SJCRH30 (cell line): ENCODE measurements at places on chromosomes 6 and 20. TPM values are rescaled to one million over a fixed set of nuclear protein-coding genes. Genes with fewer than 3 reads are reported as not detected.

DNA sequence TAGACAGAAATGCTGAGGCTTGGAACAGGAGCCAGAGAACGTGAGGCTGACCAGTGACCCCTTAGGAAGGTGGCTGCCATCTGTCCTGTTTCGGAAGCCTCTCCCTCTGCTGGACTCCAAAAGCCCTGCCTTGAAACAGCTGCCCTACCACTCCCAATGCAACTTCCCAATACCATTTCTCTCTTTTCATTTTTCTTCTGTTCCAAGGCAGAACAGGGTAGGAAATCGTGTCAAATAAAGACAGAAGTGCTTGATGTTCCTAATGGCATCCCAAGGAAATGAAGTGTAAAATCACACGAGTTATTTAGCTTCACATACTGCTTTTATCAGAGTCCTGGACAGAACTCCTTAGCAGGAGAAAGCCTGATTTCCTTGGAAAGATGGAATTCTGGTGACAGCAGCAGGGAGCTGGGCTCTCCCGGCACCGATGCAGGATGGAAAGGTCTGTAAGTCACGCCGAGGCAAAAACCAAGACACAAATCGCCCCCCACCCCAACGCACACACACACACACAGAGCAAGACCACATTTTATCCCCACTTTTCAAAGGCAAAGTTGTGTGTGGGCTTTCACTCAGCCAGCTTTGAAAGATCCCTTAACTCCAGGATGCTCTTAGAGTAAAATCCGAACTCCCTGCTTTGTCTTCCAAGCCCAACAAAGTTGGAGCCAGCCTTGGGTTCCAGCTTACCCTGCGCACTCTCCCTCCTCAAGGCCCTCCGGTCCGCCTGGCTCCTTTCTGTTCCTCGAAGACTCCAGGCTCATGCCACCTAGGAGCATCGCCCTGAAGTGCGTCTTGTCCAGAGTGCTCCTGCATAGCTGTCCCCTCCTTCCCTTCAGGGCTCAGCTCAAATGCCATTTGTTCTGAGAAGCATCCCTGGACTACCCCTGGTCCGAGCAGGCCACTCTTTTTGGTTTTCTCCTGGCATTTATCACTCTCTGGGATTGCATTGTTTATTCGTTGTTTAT, 11.6 kb upstream of the STX16 start:
- DNase-seq, result no peak

DNA sequence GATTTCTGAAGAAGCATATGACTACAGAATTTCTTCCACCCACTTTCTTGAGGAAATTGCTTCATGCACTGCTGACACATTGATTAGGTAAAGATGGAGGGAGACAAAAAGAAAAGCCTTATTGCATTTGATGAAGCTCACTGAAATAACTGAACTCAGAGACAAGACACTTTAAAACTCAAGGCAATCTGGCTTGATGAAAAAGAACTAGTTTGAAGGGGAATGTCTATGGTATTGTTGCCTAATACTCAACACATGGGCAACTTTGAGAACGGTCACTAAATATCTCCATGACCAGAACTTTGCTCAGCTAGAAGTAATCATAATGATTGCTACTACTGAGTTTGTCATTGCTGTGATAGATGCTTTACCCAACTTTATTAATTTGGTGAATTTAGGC, 38.1 kb downstream of the HTR1B start:
- DNase-seq, result no peak

SOX18 gene
- 0.13 and 0.14 TPM in 2 replicates for total RNA-seq

SYNDIG1 gene
- total RNA-seq, result 0.05 TPM in 1 of 2 replicates, not detected in the other

DNA sequence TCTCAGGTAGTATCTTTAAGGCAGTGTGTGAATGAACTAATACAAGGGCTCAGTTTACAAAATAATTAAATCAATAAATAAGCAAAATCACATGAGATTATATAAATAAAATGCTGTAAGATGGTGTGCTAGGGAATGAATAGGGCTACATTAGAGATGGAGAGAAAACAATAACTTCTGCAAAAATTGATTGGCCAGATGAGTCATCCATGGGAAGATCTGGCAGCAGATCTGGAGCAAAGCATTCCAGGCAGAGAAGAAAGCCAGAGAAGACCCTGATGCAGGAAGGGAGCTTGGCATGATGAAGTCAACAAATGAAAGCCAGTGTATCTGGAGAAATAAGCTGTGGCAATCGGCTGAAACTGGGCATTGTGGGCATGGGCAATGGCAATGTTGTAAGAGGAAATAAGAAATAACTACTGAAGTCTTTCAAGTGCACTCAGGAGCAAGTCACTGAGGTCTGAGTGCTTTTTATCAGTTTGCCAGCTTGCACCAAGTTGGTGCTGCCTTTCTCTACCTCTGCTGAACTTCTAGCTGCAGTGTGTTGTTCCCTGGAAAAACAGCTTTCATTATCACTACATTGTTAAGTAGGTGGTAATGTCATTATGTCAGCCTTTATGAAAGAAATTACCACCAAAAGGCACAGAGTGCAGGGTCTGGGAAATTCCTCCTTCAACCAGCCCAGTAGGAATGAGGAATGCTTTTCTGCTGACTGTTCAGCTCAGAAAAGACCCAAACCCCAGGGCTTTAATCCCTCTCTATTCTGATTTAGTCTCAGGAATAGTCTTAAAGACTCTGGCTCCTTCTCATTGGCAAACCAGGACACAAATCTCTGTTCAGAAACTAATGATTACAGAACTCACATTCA, 231.6 kb downstream of the HTR1B start:
- no peak for DNase-seq

- no peak for DNase-seq
Observed at GRCh38 chr6:90249034-90249433, 47.6 kb downstream of the BACH2 start.

GRCh38 chr20:35595456-35595855, 20.2 kb upstream of the SPAG4 start:
- DNase-seq, result no peak

DNA sequence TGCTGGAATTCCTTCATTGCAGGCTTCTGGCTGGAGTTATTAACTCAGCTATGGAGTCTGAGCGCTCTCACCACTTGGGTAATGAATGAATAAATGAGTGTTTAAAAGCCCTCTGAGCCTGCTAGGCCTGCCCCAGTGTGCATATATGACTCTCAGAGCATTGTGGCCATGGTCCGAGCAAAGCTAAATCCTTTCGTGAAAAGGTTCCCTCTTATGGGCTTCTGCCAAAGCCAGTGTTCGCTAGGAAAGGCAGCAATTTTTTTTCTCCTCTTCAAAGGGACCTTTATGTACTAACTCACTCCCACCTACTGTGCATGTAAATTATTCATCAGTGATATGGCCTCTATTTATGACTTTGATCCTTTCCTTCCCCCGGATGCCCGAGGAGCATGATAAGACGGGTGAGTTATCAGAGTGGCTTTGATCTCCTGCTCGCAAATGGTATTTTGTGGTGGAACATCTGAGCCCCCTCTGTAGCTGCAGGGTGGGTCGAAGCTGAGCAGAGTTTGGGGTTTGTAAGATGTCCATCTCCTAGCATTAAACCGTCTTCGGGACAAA, 88.6 kb downstream of the LINC00237 start:
- DNase-seq, result no peak

DNA sequence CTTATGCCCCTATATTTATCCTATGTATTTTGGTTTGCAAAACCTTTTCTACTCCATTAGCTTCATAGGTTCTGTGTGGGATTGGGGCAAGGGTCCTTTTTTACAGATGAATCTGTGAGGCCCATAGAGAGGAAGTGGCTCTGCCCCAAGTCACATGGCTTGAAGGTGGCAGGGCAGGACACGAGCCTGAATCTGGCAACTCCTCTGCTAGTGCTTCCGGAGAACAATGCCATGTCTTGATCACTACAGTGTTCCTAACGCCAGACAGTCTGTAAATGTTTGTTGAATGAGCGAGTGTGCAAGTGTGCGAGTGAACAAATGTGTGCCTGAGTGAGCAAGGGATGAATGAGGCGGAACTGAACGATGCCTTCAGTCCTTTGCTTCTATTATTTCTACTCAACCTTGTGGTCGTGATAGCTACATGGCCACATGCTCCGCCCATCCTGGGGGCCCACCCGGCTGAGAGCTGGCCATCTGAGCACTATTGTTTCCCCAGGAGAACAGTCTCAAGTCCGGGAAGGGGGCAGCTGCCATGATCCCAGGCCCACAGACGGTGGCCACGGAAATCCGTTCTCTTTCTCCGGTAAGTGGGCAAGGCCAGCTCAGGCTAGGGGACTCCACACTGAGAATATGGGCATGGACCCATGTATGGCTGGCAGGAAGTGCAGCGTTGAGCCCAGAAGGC, 17.8 kb upstream of the AAR2 start:
- no peak for DNase-seq

BMP7 gene
- total RNA-seq, result 14.6 and 15.6 TPM in 2 replicates

DNA sequence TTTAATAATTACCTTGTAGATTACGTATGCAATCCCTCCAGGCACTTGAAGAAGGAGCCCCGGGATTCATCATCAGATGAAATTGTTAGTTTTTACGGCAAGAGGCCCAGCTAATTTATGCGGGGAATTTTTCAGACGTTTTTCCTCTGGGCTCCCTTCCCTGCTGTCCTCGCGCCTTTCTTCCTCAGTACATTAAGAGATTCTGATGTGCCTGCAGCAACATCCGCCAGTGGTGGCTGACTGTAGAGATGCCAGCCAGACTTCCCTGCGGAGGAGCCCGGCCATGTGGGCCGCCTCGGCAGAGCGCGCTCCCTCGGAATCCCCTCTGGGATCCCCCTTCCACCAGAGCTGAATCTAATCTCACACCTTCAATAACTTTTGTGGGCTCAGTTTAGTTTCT, 46.4 kb upstream of the POU3F2 start:
- DNase-seq, result peak; percentile 67

DYNLT2 gene
- 1.9 and 4.3 TPM in 2 replicates for total RNA-seq

CRISP2 gene
- total RNA-seq, result not detected in 2 replicates

DNA sequence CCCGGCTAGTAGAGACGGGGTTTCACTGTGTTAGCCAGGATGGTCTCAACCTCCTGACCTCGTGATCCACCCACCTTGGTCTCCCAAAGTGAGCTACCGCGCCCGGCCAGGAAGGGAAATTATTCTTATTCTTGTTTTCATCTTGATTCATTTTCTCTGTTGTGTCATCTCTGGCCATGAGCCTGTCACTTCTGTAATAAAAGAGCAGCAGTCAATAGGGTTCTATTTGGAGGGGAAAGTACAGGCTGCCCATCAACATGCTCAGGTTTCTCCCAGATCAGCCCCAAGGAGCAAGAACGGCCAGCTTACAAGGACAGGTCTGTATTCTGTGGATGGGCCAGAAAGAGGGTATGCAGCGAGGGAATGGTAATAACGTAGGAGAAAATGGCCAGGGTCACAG, 345.0 kb downstream of the PREX1 start:
- DNase-seq, result no peak

GRCh38 chr6:142350309-142350708, 48.5 kb downstream of the ADGRG6 start:
- no peak for DNase-seq

DNA sequence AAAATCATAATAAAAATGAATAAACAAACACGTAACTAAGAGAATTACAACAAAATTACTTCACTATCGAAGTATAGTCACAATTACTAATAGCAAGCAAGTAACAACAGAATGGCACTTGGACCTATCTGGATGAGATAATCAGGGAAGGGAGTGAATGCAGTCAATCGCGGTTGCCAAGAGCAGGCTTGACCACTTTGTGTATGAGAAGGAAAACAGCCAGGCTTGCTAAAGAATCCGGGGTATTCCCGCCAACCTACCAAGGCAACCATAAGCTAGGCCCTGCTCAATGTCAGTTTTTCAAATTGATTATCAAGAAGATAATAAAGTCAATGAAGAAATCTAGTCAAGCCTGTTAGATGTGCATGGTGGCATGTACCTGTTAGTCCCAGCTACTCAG, 39.7 kb downstream of the PXDC1 start:
- no peak for DNase-seq

- no peak for DNase-seq
Observed at GRCh38 chr6:36536873-36537547, 10.3 kb downstream of the STK38 start.

DNA sequence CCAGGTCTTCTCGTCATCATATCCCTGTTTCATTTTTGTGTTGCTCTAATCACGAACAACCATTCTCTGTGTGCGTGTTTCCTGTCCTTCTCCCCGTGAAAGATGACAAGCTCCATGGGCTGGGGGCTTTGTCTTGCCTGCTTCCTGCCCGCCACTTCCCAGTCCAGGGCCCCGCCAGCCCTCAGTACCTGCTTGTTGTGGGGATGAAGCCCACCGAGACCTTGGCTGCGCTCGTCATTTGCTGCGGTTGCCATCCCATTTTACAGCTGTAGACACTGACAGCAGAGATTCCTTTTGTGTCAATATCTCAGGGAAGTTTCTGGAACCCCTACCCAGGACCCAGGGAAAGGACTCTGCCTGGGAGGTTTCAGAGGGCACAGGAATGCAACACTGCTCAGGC, 40.3 kb upstream of the STX16 start:
- DNase-seq, result no peak

DNA sequence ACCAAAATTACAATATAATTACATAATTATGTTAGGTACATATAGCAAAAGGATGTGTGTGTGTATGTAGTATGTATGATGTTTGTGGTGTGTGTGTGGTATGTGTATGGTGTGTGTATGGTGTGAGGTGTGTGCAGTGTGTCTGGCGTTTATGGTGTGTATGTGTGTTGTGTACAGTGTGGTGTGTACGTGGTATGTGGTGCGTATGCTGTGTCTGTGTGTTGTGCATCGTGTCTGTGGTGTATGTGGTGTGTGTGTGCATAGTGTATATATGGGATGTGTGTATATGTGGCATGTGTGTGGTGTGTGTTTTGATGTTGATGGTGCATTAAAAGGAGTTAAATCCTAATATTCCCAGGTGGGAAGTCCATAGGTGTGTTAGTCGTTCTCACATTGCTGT, 62.8 kb downstream of the PLG start:
- no peak for DNase-seq

GRCh38 chr20:11008444-11009033, 334.7 kb upstream of the JAG1 start:
- DNase-seq, result no peak

DNA sequence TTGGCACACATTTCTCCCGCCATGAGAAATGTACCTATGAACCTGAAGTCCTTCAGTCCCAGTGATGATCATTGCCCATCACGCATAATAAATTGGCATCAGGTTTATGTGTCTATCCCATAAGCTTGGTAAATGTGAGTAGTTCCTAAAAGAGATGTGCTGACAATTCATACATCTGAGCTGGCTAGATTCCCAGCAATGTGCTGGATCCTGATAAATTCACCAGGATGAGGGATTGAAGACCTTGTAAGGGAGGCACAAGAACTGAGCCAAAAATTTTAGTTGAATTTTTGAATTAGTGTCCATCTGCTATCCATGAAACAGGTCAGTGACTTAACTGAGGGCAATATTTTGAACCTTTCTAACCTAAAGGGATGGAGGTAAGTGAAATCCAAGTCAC, 267.9 kb upstream of the CITED2 start:
- no peak for DNase-seq

POM121L2 gene
- not detected in 2 replicates for total RNA-seq

GRCh38 chr20:14422892-14423291, 85.5 kb upstream of the FLRT3 start:
- DNase-seq, result no peak

PRSS35 gene
- not detected in 2 replicates for total RNA-seq

THBD gene
- total RNA-seq, result 0.03 TPM in 1 of 2 replicates, not detected in the other

- no peak for DNase-seq
Observed at GRCh38 chr6:49548613-49549304, 1.7 kb upstream of the C6orf141 start.
